Caki2 (cell line): ENCODE measurements at places on chromosomes 6 and 20. TPM values are rescaled to one million over a fixed set of nuclear protein-coding genes. Genes with fewer than 3 reads are reported as not detected.

Gene TFAP2A
- 2.1 and 4.2 TPM in 2 replicates for total RNA-seq

Gene CASS4
- not detected in 2 replicates for total RNA-seq

Gene OXT
- total RNA-seq, result not detected in 2 replicates

Gene GLP1R
- not detected in 2 replicates for total RNA-seq

Gene CST2
- 240 and 270 TPM in 2 replicates for total RNA-seq

Gene CST7
- not detected in 2 replicates for total RNA-seq

Gene BTNL2
- not detected in 2 replicates for total RNA-seq

Gene CFB
- 2.6 and 4.7 TPM in 2 replicates for total RNA-seq

Gene CDSN
- not detected in 2 replicates for total RNA-seq

Gene NEDD9
- total RNA-seq, result 5.2 and 7.9 TPM in 2 replicates

Gene PRKN
- total RNA-seq, result 1.0 and 1.1 TPM in 2 replicates

Gene RNF146
- 10.4 and 17.8 TPM in 2 replicates for total RNA-seq

Gene PROKR2
- total RNA-seq, result not detected in 2 replicates

Gene ACTL10
- total RNA-seq, result 10.2 and 15.2 TPM in 2 replicates

Gene CD83
- total RNA-seq, result 10.5 and 16.7 TPM in 2 replicates

Gene HSPA1A
- 316 and 350 TPM in 2 replicates for total RNA-seq

Gene DEFB124
- not detected in 2 replicates for total RNA-seq

Gene OOEP
- 4.1 TPM in 1 of 2 replicates, not detected in the other for total RNA-seq

Gene CTAGE9
- not detected in 2 replicates for total RNA-seq

Gene MUC21
- not detected in 2 replicates for total RNA-seq

Gene EBF4
- 9.6 and 12.7 TPM in 2 replicates for total RNA-seq

Gene PTK6
- total RNA-seq, result 3.2 and 4.4 TPM in 2 replicates

Gene PNLDC1
- total RNA-seq, result not detected in 2 replicates

Gene SLC17A9
- 4.5 and 5.5 TPM in 2 replicates for total RNA-seq

Gene TM9SF4
- total RNA-seq, result 7.4 and 13.1 TPM in 2 replicates

Gene STMN3
- total RNA-seq, result 70.6 and 73.0 TPM in 2 replicates

Gene GRIK2
- total RNA-seq, result 0.03 TPM in 1 of 2 replicates, not detected in the other

Gene OTOR
- total RNA-seq, result not detected in 2 replicates

Gene NKX2-2
- not detected in 2 replicates for total RNA-seq

Gene AGER
- total RNA-seq, result 1.7 and 1.9 TPM in 2 replicates

Gene SEL1L2
- not detected in 2 replicates for total RNA-seq

Gene ASIP
- not detected in 2 replicates for total RNA-seq
